Stimulated activated CD4-positive, alpha-beta T cell treated with anti-CD3 and anti-CD28 coated beads, TNF-alpha, amount 100 ng/mL, for 1 hour (primary cell): ENCODE measurements at places on chromosomes 7 and 10.

GRCh38 chr10:124349996-124350280 lies 68.8 kb downstream of the OAT start:
- DNase-seq = no peak

GRCh38 chr10:132541129-132541528 lies 3.5 kb downstream of the INPP5A start:
- DNase-seq = no peak

GRCh38 chr10:114691442-114691941 lies 33.4 kb upstream of the ABLIM1 start:
- no peak for DNase-seq

GRCh38 chr7:126026421-126027088 lies 1096.9 kb upstream of the POT1 start:
- no peak for DNase-seq

GRCh38 chr10:116186273-116186672 lies 86.7 kb downstream of the GFRA1 start:
- no peak for DNase-seq

- DNase-seq = no peak
Measured at GRCh38 chr7:126493801-126494200, 758.9 kb downstream of the GRM8 start.

GRCh38 chr7:23254051-23254681 lies 7.6 kb downstream of the GPNMB start:
- no peak for DNase-seq

GRCh38 chr7:6290319-6290741 lies 17.9 kb upstream of the CYTH3 start:
- no peak for DNase-seq

- no peak for DNase-seq
Measured at GRCh38 chr10:5633166-5633749, 33.1 kb downstream of the ASB13 start.

DNA sequence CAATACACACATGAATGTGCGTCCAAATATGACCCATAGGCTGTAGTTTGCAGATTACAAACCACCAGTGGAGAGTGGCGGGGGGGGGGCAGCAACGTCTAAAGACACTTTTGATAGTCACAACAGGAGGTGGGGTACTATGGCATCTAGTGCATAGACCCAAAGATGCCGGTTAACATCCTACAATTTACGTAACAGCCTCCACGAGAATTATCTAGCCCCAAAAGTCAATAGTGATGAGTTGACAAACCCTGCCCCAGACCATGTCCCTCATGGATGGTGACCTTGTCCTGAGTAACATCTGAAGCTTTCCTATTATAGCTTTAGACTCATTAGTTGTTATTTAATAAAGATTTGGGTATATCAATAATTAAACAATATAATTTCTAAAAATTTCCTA lies 31.6 kb downstream of the USP6NL start:
- no peak for DNase-seq

GRCh38 chr7:70053421-70053820 lies 455.1 kb downstream of the AUTS2 start:
- DNase-seq = no peak

DNA sequence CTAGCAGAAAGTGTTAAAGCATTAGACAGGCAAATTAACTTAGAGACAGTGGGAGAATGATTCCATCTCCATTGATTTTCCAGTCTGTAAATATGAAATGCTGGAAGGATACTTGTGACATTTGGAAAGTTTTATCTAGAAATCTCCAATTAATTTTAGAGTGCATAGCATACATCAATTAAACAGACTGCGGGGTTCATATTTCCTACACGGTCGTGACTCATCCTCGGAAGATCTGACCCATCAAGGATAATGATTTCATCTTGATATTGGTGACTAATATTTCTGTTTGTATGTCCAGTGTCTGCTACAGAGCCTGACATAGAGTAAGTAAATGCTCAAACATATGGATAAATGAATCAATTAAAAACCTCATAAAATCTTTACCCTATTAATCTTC lies 474.9 kb downstream of the KCNMA1 start:
- no peak for DNase-seq

DNA sequence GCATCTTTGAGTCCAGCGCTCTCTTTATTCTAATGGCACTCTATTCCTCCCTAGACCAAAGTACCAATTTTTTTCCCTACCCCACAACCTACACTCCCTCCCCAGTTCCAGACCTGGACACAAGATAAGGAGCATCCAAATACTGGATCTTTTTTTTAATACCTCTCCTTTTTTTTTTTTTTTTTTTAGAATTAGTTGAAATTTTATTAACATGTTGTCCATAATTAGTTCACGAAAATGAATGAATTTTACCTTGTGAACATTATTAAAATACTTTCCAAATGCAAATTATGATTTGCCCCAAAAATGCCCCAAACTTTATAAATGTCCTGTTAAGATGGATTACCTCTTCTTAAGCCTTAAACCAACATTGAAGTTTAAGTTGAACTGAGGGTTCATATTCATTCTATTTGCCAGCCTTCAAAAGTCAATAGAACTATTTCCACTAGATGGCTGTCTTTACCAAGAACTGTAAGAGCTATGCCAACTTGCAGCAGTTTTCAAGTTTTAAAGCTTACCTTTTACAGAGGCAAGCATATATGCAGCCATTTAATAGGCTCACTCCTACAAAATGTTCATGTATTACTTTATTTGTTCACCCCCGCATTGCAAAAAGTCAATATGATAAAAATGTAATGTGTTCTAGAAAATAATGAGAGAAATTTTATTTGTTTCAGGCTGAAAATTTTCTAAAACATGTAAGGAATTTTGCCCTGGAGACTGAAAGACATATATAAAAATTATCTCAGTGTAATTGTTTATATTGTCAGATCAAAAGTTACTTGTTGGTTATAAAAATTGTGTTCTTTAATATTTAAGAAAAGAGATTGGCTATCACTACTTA lies 39.7 kb upstream of the TNKS2 start:
- DNase-seq = no peak

GRCh38 chr10:6278519-6279120 lies 75.9 kb downstream of the PFKFB3 start:
- no peak for DNase-seq

- DNase-seq = no peak
Measured at GRCh38 chr10:50832171-50832751, 53.2 kb downstream of the A1CF start.

- no peak for DNase-seq
Measured at GRCh38 chr7:5595545-5596045, 172.0 kb upstream of the TNRC18 start.

- DNase-seq = no peak
Measured at GRCh38 chr10:373526-374309, 238.5 kb downstream of the ZMYND11 start.

- no peak for DNase-seq
Measured at GRCh38 chr10:25105743-25106260, 69.0 kb upstream of the GPR158 start.
